ENCODE measurements at places on chromosomes 12 and 14. TPM values are rescaled to one million over a fixed set of nuclear protein-coding genes. Genes with fewer than 3 reads are reported as not detected.

- H3K4me3 ChIP-seq: no peak overlapping the region
- H3K4me1 ChIP-seq: no peaks in the 10 kb centered on the region
- no peak overlapping the region for H3K27ac ChIP-seq
Observed at GRCh38 chr12:114749065-114749464, 65.1 kb upstream of the TBX3 start.

The CLMN gene
- 0.15 TPM for polyA plus RNA-seq

The KRT74 gene
- polyA plus RNA-seq: not detected

DNA sequence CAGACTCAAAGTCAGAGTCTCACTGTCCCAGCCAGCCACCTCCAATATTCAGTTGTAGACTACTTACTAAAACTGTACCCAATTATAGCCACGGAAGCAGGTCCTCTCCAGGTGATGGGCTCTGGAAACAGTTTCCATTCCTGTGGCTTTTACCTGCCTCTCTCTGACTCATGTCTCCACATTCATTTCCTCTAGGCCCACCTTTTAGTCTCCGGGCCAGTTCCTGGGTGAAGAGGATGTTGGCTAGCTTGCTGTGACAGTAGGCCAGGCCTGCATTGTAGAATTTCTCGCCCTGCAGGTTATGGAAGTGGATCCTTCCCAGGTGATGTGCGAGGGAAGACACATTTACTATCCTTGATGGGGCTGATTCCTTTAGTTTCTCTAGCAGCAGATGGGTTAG lies 5.6 kb downstream of the RDH11 start:
- no peak for DNase-seq
- no peaks in the 10 kb centered on the region for H3K27me3 ChIP-seq
- peaks cover 47% of the 10 kb centered on the region for H3K36me3 ChIP-seq

The SETD1B gene
- 2.4 TPM for polyA plus RNA-seq

DNA sequence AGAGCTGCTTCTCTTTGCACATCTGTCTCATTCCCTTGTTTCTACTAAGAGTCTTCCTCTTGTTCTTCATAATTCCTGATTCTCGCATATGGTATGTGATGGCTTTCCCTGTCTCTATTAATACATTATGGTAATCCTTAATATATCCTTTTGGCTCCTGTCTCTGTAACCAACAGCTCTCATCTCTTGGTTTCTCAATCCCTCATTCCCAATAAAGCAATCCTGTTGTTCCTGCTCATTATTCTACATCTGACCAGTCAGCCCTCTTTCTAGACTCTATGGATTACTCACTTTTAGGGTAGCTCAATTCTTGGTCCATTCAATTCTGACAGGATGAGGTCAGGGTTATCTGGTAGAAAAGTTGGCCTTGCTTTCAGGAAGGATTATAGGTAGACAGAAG lies 349.9 kb downstream of the LRIG3 start:
- no peaks in the 10 kb centered on the region for H3K4me1 ChIP-seq
- H3K27me3 ChIP-seq: no peaks in the 10 kb centered on the region
- no peak overlapping the region for H3K27ac ChIP-seq
- no peak overlapping the region for H3K4me3 ChIP-seq

The FAM181A gene
- not detected for polyA plus RNA-seq

The MYF5 gene
- not detected for polyA plus RNA-seq

- H3K36me3 ChIP-seq: no peaks in the 10 kb centered on the region
- H3K4me1 ChIP-seq: no peaks in the 10 kb centered on the region
Observed at GRCh38 chr14:77157740-77158139, 16.1 kb upstream of the ZDHHC22 start.

DNA sequence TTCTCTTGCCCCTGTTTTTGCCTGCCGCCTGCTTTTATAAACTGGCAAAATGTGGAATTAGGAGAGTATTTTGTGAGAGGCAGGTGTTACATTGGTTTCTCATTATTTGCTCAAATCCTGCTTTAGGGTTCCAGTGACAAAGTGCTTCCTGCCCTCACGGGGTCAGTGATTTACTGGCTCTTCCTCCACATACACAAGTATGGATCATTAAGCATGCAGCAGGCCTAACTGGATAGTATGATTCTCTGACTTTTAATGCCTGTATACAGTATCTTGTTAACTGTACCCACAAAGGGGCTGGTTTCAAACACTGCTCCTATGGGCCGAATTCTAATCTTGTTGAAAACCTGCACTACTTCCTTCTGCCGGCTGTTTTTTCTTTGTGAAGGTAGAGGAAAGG lies 63.2 kb downstream of the PTCSC3 start:
- H3K4me3 ChIP-seq: no peak overlapping the region
- no peaks in the 10 kb centered on the region for H3K36me3 ChIP-seq
- no peak overlapping the region for H3K27ac ChIP-seq
- DNase-seq: no peak
- no peaks in the 10 kb centered on the region for H3K27me3 ChIP-seq
- H3K4me1 ChIP-seq: no peaks in the 10 kb centered on the region

All from CD8-positive, alpha-beta memory T cell (primary cell).